ENCODE measurements at places on chromosomes 2 and 18.

DNA sequence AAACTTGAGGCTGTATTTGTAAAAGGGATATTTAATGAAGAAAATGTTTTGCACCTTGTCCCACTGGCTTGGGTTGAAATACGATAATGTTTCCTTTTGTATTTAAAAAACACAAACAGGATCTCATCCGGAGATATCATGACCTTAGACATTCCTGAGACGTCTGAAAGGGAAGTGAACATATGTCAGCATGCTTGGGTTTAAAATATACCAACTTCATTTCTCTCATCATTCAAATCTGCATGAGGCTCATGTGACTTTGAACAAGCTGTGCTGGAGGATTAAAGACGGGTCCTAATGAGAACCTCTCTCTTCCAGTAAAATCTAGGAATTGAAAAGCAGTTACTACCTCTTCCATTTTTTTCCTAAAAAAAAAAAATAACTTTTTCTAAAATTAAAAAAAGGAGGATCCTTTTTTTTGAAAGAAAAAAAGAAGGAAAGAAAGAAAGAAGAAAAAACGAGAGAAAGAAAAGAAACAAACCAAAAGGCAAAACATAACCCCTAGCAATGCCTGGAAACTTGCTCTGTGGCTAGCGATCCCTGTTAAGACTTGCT is 106.8 kb upstream of the ZFP36L2 start:
- DNase-seq = peak; percentile 69

DNA sequence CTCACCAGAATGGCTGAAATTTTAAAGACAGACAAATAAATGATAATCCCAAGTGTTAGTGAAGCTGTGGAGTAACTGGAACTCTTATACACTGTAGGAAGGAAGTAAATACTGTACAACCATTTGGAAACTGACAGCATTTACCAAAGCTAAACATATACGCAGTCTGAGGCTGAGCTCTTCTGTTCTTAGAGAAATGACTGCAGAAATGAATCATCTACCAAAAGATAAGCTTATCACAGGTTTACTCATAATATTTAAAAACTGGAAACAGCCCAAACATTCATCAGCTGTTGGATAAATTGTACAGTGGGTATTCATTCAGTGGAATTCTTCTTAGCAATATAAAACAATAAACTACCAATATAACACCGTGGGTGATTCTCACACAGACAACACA is 218.2 kb upstream of the RAB12 start:
- DNase-seq = no peak

DNA sequence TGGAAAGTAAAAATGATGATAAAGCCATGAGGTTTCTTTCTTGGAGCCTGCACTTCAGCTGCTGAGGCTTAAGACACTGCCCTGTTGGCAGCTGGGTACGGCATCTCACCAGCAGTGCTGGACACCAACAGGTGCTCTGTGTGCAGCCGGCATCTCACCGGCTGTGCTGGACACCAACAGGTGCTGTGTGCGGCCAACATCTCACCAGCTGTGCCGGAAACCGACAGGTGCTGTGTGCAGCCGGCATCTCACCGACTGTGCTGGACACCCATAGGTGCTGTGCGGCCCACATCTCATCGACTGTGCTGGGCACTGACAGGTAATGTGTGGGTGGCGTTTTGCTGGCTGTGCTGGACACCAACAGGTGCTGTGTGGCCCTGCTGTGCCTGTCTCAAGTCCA is 190.8 kb downstream of the TMEM18 start:
- no peak for DNase-seq

DNA sequence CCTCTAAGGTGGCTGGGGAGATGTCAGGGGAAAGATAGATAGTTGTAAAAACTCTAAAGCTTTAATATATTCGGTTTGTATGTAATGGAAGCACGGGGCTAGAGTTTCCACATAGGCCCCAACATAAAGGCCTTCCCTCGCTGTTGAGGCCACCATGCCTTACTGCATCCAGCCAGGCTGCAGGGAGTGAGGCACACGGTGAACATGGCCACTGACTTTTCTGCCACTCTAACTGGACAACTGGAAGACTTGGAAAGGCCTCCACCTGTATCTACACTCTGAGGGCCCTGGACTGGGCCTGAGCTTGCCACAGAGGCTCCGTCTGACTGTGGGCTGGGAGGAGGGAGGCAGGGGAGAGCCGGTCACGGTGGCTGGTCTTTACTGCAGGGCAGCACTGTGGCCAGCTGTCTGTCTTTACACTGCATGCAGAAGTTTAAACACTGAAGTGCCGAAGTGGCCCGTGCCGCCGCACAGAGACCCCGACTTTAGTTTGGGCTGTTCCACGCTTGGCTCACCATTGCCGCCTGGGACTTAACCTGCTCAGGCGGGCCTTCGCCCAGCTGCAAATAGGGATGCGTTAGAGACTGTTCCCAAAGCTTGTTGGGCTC is 66.7 kb downstream of the EMILIN2 start:
- DNase-seq = no peak

DNA sequence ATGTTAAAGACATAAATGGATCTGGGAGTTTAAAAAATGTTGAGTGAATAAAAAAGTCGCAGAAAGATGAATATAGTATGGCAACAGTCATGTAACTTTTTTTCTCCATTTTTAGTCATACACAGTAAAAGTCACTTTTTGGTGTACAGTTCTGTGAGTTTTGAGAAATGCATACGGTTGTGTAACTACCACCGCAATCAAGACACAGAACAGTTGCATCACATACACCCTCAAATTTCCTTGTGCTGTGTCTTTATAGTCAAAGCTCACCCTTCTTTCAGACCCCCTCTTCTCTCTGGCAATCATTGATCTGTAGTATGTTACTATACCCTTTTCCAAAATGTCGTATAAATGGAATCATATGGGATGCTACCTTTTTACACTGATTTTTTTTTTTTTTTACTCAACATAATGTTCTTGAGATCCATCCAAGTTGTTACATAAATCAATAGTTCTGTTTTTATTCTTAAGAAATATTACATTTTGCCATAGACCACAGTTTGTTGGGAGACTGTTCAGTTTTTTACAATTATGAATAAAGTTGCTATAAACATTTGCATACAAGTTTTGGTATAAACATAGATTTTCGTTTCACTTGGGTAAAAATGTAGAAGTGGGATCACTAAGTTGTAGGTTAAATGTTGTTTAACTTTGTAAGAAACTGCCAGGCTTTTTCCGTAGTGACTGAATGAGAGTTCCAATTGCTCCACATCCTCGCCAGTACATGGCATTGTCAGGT is 35.4 kb upstream of the AGFG1 start:
- no peak for DNase-seq

DNA sequence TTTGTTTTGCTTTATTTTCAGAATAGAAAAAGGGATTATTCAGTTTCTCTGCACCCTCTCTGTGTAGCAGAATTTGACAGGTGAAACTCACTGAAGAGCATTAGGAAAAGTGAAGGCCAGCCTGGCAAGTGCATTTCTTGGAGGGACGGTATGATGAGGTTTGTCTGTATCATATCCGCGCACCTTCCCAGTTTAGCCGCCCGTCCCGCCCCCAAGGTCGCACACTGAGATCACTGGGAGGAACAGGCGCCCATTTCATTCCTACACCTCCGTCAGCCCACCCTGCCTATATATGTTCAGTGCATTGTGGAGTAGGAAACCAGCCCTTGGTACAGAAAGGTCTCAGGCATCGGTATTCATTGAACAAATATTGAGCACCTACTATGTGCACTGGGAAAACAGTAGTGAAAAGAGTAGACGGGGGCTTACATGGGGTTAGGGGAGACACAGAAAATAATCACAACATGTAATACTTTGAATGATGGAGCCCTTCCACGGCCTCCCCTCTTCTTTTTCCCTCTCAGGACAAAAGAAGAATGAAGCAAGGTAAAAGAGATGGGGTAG is 678 bp upstream of the FECH start:
- no peak for DNase-seq

DNA sequence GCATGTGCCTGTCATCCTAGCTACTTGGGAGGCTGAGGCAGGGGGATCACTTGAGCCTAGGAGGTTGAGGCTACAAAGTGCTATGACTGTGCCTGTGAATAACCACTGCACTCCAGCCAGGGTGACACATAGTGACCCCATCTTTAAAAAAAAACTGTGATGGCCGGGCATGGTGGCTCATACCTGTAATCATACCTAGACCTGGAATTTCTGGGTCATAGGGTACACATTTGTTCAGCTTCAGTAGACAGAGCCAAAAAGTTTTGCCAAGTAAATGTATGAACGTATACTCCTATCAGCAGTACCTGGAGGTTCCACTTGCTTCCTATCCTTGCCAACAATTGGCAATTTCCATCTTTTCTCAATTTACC is 6.4 kb upstream of the IGFBP2 start:
- no peak for DNase-seq

DNA sequence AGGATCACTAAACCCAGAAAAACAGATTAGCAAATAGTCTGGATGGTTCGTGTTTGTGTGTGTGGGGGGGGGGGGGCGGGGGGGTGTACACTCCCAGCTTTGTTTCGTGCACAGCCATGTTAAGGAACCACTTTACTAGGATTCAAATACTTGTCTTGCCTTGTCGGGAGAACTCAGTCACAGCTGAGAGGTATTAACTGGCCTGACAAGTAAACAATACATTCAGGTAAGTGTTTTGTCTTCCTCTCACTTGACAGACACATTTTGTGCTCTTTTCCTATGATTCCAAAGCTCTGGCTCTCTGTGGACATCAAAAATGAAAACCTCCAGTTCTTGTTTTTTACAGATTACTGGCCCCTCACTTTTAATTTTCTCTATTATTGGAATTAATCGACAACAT is 173.5 kb downstream of the LRP1B start:
- DNase-seq = no peak

- no peak for DNase-seq
Measured at GRCh38 chr2:47655563-47655880, 127.4 kb upstream of the MSH6 start.

- peak; percentile 87 for DNase-seq
Measured at GRCh38 chr2:72887740-72888437, 681 bp downstream of the SPR start.

DNA sequence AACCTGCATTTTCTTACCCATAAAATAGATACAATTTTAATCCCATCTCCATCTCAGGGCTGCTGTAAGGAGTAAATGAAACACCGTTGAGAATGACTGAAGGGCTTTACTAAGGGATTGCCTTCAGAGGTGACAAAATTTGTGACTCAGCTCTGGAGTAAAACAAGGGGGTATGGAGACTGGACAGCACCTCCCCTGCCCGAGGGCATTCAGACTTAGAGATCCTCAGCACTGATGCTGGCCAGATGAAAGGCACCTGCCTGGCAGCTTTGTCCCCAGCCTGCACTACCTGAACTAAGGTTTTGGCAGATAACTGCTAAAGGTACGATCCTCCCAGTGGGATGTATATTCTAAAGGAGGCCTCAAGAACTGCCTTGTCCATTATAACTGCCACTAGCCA is 105.9 kb upstream of the STPG4 start:
- no peak for DNase-seq

DNA sequence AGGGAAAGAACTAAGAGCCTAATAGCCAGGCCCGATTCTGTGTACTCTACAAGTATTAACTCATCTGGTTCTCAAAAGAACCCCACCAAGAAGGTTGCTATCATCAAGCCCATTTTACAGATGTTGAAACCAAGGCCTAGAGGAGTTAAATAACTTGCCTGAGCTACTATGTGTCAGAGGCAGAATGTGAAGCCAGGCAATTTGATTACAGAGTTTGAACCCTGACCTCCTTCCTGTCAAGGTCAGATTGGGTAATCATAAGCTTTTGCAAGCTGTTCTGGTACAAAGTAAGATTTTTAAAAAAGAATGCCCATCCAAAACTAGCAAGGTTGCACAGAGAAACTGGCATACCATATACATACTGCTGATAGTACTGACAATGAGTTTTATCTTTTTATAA is 227.1 kb downstream of the HAUS1 start:
- no peak for DNase-seq

DNA sequence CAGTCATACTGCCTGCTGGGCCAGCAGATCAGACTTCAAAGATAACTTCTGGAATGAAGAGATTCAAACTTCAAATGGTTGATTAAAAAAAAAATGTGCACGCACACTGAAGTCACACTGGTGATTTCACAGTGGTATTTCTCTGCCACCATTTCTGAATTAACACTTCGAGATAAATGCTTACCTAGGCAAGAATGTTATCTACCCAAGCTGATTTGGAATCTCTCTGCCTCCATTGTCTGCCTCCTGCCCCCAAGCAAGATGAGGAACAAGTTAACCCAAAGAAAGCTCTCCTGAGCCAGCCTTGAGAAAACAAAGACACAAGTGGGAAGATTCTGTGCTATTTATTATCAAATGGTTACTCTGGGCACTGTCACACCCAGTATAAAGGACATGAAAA is 6.5 kb downstream of the LAMA1 start:
- DNase-seq = no peak

GRCh38 chr2:59804732-59805131 is 748.7 kb downstream of the BCL11A start:
- DNase-seq = no peak

- no peak for DNase-seq
Measured at GRCh38 chr2:120562218-120563005, 173.3 kb upstream of the GLI2 start.

DNA sequence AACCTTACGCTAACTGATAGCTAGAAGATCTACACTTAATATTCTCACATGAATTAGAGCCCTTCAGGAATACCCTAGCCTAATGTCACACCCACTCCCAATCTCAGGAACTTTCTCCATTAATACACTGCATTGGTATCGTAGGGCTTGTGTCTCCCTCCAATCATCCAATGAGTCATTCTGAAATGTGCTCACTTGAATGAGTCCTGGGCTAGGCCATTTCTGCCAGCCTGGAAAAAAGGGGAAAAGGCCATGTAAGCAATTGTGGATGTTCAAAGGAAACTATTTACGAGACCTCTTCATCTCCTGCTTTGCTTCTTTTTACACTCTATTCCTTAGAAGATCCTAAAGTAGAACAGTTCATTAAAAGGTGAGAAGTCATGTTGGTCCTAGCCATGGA is 18.8 kb downstream of the ZEB2 start:
- DNase-seq = no peak

- DNase-seq = peak; percentile 90
Measured at GRCh38 chr2:20424300-20425290, 22.3 kb upstream of the RHOB start.

DNA sequence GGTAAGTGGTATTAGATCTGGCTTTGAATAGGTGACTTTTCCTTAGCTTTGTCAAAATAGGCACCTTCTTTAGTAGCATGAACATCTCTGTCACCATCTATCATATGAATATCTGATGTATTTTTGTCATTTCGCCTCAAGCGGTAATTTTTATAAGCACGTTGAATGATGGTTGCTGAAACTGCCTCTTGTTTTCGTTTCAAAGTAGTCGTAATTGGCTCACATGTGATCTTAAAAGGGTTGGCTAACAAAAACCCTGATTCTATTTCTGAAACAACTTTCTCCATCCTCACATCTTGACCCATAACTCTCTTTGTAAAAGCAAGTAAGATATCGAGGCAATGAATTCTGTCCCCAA is 29.8 kb upstream of the SCN9A start:
- DNase-seq = no peak

- no peak for DNase-seq
Measured at GRCh38 chr2:187618813-187619212, 64.6 kb upstream of the TFPI start.

- DNase-seq = no peak
Measured at GRCh38 chr2:76749858-76750257, 772.3 kb downstream of the LRRTM4 start.

- DNase-seq = no peak
Measured at GRCh38 chr2:64023485-64024258, 4.4 kb upstream of the VPS54 start.

Measured in lung microvascular endothelial cell (primary cell).